ENCODE measurements at places on chromosomes 2 and 18.

GRCh38 chr18:5546660-5547059, 2.9 kb upstream of the EPB41L3 start:
- DNase-seq: peak; percentile 58

GRCh38 chr2:190435031-190435670, 27.0 kb downstream of the MFSD6 start:
- DNase-seq: no peak

GRCh38 chr2:97745474-97746174, 32.2 kb downstream of the ZAP70 start:
- no peak for DNase-seq

DNA sequence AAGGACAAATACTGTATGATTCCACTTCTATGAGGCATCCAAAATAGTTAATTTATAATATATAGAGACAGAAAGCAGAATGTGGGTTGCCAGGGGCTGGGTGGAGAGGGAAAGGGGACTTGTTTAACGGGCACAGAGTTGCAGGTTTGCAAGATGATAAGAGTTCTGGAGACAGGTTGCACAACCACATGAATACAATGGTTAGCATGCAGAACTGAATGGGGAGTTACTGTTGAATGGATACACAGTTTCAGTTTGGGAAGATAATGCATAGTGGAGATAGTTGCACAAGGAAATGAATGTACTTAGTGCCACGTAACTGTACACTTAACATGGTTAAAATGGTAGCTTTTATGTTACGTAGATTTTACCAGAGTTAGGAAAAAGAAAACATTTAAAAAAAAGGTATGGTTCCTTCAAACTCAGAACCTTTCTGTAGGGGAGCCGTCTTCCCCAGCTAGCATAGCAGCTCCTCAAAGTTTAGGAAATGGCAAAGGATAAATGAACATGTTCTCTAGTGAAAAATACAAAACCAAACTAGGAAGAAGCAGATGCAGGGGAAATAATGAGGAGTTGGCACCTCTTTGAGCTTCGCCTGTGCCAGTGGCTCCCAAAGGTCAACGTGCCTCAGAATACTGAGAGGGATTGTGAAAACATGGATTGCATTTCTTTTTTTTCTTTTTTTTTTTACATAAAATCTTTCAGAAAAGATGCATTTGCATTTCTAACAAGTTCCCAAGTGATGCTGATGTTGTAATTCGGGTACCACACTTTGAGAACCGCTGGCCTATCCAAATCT, 95.2 kb downstream of the ZCCHC2 start:
- DNase-seq: no peak

DNA sequence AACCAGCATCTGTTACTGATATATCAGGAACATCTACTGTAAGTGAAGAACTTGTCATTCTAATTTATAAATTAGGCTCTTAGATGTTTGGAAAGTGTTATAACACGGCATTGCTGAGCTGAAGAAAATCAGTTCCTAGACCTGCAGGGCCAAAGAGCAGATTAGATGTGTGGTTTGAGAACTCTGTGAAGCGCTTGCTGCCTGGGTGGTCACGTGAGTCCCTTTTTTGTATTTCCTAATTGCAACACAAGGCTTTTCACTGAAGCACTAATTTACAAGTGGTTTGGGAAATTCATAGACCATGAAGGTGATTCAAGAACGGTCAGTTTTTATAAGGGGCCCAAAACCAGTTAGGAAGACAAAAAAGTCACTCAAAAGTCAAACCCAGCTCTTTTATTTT, 106.9 kb upstream of the SP3 start:
- no peak for DNase-seq

DNA sequence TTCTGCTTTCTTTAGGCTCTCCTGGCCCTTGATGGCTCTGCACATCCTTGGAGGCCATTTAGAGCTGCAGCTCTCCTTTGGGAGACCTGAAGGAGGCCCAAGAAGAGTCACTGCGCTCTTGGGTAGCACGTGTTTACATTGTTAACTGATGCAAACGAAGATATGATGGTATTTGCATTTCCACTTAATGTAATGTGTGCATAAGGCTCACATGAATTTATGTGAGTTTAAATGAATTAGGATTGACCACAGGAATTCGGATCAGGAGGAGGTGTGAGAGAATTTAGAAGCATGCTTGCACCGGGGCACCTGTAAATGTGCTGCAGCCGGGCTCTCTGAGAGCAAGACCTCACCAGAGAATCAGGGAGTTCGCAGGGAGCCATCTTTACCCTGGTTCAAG, 7.5 kb downstream of the SH3RF3 start:
- no peak for DNase-seq

GRCh38 chr18:32190209-32190608, 370 bp downstream of the MEP1B start:
- DNase-seq: no peak

GRCh38 chr18:73777356-73778031, 370.1 kb downstream of the FBXO15 start:
- DNase-seq: no peak

DNA sequence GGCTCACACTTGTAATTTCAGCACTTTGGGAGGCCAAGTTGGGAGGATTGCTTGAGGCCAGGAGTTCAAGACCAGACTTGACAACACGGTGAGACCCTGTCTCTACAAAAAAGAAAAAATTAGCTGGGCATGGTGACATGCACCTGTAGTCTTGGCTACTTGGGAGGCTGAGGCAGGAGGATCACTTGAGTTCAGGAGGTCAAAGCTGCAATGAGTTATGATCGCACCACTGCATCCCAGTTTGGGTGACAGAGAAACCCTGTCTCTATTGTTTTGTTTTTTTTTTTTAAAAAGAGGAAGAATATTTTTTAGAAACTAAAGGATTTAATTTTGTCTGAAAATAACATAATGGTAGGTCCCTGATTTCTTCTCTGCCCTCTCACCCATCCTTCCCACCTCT, 79.4 kb upstream of the TMEM200C start:
- no peak for DNase-seq

- no peak for DNase-seq
Observed at GRCh38 chr18:49854681-49855080, 41.3 kb upstream of the ACAA2 start.

- DNase-seq: no peak
Observed at GRCh38 chr2:102116630-102117471, 25.7 kb upstream of the IL1R1 start.

DNA sequence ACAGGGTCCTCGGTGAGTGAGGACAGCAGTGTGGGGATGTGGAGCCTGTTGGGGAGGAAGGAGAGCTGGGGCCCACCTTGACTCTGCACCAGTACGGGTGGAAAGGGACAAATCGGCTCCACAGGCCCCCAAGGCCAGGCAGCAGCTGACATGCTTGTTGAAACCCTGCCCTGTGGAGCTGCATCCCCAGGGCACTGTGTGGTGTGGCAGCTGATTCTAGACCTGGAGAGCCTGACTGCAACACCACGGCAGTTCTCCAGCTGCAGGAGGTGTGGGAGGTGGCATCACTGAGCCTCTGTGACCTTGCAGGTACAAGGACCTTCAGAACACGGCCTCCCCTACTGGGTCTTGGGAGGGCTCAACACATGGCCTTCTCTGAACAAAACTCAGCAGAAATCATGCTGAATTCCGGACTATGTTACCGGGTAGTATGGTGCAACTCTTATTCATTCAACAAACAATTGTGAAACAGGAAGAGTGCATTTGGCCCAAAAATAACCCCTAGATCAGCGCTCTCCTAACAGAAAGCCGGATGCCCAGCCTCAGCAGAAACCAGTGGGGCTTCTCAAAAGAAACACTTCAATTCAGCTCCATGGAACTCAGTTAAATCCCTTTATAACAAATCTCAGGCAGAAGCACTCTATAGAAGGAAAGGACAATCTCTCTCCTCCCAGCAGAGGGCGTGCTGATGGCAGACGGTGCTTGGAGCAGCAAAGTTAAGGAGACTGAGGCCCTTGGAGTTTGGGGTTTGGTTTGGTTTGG, 104.4 kb upstream of the SALL3 start:
- no peak for DNase-seq

DNA sequence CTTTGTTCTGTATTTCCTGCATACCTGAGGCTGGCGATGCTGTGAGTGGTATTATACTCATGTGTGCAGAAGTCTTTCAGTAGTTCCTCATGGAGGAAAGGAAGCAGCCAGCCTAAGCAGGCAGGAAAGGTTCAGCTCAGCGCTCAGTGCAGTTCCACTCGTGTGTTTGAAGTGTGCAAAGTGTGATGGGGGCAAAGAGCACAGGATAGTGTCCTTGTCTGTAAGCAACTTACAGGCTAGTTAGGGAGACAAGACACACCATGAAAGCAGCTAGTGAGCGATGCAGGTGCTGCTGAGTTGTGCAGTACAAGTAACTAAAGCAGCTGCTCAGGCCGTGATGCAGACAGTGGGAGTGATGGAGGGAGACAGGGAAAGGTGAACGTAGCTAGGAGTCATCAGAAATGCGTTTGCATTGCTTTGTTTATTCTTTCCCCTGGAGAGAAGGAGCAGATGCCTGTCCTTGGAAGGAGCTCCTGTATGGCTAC, 146.2 kb downstream of the LDLRAD4 start:
- no peak for DNase-seq

GRCh38 chr18:76064998-76065397, 430.0 kb downstream of the ZNF516 start:
- DNase-seq: no peak

GRCh38 chr2:64643838-64644457, 9.8 kb downstream of the SERTAD2 start:
- no peak for DNase-seq

- peak; percentile 60 for DNase-seq
Observed at GRCh38 chr18:80196528-80197320, 50.6 kb downstream of the PARD6G start.

GRCh38 chr18:8750954-8751415, 45.6 kb downstream of the MTCL1 start:
- DNase-seq: peak; percentile 20

DNA sequence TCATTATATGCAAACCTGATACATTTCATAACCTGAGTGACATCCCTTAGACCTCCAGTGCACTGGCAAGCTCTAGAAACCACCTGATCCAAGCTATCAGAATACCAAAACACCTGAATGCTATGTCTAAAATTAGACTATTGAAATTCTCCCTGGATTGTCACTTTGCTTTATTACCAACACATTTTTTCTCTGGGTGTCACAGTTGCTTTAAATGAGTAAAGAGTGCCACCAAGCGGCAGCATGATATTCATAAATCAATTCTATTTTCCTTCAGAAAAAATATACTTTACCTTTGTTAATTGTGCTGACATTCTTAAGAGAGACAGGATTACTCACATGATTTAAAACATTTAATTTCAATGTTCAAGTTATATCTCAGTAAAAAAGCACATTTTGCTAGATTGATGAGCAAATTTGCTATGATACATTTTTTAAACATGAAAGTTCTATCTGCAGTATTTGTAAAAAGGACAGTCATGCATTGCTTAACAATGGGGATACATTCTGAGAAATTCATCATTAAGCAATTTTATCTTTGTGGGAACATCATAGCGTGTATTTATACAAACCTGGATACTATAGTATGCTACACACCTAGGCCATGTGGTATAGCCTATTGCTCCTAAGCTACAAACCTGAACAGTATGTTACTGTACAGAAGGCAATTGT, 338.4 kb upstream of the SLC39A10 start:
- DNase-seq: peak; percentile 34

DNA sequence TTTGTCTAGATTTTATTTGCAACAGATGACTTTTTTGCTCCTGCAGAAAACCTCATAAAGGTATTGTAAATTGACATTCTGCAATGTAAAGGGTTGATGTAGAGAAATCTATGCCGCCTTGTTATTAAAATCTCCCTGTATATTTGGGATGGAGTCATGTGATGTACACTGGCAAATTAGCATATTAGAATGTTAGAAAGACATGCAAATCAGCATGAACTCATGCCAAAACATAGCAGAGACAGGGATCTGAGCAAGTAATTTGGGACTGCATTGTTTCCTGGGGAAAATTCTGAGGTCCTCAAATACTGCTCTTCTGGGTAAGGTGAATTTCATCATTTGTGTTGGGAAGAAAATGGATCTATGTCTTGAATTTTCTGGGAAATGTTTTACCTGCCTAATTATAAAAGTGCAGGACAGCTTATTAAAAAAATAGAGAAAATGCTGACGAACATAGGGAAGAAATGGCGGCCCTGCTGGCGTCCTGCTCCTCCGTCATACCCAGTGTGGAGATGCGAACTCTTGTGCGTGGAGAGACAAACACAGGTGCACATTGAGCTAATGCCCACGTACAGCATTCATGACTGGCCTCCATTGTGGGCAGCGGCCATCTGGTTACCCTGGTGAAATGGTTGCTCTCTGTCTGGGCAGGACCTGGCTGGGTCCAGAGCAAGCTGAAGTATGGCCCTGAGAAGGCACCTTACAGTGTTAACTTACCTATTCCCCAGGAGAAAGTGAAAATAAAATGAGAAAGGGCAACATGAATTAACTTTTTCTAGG, 16.3 kb downstream of the ALLC start:
- DNase-seq: no peak

GRCh38 chr18:22528291-22528690, 110.6 kb upstream of the CTAGE1 start:
- DNase-seq: no peak

- DNase-seq: no peak
Observed at GRCh38 chr18:37450434-37451132, 115.0 kb downstream of the CELF4 start.

GRCh38 chr2:186891185-186891621, 42.2 kb upstream of the ZSWIM2 start:
- peak; percentile 7 for DNase-seq

DNA sequence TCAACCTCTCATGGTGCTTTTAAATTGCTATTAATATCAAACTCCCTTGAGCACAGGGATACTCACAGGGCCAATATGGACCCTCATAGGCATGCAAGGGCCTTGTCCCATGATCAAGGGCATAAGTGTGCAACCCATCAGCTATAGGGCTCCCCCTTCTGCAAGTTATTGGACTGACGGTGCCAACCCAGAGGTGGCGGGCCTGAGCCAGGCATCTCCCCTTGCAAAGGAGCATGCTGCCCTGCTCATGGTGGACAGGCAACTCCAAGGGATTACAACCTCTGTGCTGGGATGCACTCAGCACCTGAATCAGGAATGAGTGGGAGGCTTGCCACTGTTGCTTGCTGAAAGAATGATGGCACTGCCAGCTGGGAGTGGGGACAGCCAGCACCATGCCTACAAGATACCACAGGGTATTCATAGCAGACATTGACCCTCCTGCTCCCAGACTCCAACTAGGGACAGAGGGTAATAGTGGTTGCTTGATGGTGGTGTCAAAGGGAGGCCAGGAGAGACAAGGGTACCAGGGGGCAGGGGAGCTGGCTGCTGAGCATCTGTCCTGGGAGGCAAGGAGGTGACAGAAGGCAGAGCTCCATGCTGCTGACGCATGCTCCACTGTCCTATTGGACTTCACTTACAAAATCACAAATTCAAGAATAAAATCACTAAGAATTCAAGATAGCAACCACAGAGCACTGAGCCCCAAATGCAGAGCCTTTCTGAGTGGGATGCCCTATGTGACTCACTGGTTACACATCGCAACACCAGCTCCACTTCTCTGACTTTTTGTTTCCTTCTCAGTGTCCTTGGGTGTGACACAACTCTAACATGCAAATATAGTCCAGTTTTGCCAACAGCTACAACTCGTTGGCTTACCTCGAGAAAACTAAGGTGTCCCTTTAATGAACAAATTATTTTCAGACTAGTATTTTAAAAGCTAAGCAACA, 157.1 kb upstream of the CCDC150 start:
- DNase-seq: peak; percentile 20
